ENCODE measurements at places on chromosomes 12 and 14. TPM values are rescaled to one million over a fixed set of nuclear protein-coding genes. Genes with fewer than 3 reads are reported as not detected.

DNA sequence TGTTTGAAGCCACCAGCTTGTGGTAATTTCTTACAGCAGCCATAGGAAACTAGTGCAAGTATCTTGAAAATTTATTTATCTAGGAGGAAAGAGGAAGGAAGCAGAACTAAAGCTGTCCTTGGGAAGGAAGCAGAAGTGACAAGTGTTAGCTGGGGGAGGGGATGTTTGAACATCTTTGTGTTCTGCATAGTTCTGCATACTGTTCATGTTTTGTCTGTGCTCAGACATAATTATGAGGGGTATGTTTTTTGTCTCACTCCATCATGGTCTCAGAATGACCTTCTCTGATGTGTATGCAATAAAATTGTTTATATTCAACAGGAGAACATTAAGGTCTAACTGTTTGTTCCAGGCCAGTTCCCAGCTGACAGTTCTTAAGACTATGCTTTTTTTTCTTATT, 606.5 kb downstream of the GALC start:
- DNase-seq: peak; percentile 59

- peak; percentile 73 for DNase-seq
Observed at GRCh38 chr12:107748472-107748871, 12.5 kb downstream of the PRDM4 start.

DNA sequence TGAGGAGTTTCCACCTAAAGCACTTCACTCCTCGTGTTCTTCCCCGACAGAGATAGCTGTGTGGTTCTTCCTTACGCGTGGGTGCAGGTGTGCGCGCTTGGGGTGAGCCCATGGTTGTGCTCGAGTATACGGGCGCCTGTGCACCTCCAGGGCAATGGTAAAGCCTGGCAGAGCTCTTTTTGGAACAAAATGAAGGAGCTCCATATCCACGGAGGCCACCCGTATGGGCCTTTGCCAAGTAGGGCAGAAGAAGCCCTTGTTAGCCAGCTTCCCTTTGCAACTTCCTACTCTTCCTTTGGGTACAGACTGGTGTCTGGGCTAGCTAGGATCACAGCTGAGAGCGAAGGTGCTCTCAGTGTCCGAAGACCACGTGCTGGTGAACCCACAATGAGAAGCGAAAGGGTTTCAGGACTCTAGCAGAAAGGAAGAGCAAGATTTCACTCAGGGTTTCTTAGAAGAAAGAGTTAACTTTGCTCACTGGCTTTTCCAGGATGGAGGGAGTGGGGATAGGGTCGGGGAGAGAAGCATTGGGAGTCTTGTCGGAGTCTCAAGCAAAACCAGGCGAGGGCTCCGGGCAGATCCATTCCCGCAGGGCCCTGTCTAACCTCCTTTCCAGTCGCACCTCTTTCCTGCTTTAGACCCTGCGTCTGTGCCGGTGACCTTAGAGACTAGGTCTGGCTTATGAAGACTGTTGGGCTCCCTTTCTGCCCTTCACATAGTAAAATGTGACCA, 960 bp upstream of the LRFN5 start:
- peak; percentile 38 for DNase-seq

DNA sequence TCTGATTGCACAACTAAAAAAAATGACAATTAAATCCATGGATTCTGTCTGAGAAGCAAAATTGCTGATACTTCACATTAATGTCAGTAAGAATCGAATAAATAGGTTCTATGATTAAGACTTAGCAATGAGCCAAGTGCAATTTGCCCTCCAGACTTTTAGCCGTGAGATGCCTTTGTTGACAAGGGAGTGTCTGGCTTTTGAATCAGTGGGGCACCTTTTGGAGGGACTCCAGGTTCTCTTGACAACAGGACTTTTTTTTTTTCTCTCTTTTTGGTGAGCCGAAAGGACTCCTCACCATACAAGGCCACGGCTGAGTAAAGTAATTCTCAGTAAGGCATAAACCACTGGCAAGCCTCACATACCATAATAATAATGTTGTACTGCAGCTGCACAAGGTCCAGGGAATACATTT, 4.7 kb upstream of the MDM1 start:
- no peak for DNase-seq

DNA sequence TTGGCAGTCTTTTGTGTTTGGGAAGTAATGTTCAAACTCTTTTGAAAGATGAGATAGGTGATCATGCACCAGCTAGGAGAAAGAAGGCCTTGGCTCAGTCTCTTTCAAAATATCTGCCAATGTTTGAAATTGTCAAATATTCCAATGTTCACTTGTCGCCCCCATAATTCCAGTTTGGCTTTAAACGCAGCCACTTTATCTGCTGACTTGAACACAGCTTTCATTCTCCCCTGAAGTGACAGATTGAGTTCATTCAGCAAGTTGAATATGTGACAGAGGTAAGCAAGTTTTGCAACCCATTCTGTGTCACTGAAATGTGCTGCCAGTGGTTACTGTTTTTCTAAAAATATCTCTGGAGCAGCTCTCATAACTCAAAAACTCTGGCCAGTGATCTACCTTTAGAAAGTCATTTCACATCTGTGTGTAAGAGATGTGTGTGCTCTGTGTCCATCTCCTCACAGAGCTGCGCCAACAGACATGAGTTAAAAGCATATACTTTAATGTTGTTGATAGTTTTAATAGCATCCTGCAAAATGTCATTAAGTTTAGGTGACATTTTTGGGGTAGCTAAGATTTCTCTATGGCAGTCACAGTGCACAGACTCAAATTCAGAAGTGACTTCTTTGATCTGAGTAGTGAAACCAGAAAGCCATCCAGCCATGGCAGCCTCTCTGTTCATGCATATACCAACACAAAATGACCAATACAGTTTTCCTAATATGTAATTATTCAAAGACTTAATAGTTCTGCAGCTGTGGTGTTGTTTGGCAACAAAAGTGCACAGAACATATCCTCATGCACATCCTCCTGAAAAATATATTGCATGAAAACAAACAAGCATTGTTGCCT, 614.3 kb upstream of the MIS18BP1 start:
- DNase-seq: no peak

- no peak for DNase-seq
Observed at GRCh38 chr12:115213538-115214016, 529.6 kb upstream of the TBX3 start.

DNA sequence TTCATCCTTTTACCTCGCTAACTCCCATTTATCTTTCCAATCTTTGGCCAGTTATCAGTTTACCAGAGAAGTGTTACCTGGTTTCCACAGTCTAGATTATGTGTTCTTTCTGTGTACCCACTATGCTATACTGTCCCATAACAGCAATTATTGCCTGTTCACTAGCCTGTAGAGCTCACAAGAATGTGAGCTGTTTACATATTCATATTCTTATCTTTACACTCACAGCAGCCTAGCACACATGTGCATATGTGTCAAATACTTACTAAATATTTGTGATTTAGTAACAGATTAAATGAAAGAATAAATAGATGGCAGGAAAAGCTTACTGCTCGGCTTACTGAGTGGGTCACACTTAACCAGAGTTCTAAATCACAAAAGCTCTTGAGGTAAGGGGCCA, 97.8 kb downstream of the NOVA1 start:
- no peak for DNase-seq

DNA sequence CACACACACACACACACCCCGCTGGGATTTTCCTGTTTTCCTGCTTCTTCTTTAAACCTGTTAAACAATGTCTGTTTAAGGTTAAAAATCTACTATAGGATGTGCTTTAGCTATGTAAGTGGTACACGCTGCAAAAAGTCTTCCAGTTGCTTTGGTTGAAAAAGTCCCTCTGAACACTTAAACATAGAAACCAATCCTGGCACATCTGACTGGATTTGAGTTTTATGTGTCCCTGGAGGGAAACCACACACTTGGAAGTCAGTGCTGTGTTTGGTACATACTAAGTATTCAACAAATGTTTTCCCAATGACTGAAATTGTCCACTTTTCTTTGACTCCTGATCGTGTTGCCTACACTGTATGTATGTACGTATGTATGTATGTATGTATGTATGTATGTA, 22.0 kb downstream of the CFL2 start:
- DNase-seq: peak; percentile 42

DNA sequence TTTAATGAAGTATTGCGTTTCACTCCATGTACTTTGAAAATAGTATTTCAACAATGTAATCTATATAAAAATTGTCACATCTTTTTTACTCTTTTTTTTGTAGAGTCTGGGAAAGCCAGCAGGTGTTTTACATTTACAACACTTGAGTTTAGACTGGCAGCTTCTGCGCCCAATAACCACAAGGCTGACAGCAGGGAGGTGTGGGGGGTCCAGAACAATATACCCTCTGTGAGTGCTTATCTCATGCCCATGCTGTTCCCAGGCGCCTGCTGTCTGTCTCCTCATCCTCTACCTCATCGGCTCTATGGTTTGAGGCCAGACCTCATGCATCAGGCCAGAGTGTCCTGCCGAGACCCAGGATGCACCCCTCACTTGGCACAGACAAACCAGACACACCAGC, 24.9 kb downstream of the FBRSL1 start:
- DNase-seq: no peak

DNA sequence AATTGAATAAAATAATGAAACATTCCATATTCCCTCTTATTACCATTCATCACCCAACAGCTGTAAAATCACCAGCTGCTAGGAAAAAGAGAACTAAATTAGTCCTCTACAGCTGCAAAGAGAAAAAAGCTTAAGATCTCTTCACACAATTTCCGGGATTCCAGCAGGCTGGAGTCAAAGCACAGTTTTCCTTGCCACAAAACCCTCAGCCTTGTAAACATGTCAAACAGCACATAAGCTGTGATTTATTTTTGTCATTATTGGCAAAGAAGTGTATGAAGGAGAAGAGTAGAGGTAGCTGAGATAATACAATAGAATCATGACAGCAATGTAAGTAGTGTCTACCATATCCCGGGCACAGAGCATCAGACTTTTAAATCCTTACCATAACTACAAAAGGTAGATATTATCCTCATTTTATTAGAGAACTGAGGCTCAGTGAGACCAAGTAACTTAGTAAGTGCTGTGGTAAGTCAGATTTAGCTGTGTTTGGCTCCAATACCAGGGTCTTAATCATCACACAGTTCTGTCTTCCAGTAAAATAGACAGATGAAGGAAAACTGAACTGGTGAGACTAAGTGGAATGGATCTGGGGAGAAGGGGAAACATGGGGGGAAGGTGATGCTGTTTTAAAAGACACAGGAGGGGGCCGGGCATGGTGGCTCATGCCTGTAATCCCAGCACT, 57.3 kb downstream of the NTN4 start:
- peak; percentile 90 for DNase-seq

DNA sequence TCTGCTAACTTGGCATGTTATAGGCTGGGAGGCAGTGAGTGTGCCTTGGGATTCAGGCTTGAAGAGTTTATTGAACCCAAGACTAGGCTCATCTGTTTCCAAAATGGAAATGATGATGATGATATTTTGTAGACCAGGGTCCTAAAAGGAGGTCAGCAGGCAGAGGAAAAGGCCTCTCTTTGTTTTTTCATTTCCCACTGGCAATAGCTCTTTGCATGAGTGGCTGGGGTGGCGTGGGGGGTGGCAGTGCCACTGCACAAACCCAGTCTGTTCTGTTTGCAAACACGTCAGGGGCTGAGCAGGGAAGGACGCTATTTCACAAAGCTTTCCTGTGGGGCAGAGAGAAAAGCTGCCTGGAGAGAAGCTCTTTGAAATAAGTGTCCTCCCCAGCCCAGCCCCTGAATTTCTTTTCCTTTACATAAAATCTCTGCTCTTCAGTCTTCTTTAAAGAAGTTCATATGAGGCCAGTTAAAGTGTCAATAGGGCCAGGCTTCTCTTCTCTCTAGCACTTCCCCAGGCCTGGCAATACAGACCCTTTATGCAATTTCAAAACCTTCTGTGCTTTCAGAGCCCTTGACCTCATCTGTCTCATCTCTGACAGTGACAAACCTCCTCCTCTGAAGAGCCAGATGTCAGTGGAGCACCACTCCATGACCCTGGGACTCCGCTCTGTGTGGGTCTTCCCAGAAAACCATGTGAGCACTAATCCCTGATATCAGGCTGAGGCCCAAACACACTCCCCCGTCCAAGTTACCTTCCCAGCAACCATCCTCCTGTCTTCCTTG, 72.8 kb downstream of the ZNF664 start:
- DNase-seq: peak; percentile 33

DNA sequence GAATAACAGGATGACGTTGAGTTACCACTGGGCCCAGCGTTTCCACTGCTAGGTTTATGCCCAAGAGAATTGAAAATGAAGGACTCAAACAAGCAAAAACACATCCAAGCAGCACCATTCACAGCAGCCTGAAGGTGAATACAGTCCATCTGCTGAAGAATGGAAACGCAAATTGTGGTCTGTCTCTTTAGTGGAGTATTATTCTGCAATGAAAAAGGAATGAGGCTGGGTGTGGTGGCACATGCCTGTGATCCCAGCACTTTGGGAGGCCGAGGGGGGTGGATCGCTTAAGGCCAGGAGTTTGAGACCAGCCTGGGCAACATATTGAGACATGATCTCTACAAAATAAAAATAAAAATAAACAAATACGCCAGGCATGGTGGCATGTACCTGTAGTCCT, 41.9 kb upstream of the RFLNA start:
- no peak for DNase-seq

DNA sequence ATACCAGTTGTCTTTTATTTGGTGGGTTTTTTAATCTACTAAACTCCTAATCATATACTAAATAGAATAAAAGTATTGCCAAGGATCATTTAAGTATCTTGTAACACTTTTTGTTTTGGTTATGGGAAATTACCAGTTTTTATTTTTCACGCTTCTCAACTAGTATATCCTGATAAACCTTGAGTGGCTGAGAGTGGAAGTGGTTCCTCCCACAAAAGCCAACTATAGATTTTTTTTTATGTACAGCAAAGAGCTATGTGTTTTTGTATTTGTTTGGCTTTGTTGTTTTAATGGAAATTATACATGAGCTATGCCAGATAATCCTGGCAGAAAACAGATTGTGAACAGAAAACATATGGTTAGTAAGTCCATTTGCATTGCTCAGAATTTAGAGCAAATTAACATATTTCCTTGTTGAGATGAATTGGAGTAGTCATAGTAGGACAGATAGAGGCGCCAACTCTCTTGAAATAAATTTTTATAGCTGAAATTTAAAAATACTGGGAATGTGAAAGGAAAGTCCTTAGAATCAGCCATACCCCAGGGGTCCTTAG, 60.9 kb upstream of the PSMA6 start:
- DNase-seq: no peak

DNA sequence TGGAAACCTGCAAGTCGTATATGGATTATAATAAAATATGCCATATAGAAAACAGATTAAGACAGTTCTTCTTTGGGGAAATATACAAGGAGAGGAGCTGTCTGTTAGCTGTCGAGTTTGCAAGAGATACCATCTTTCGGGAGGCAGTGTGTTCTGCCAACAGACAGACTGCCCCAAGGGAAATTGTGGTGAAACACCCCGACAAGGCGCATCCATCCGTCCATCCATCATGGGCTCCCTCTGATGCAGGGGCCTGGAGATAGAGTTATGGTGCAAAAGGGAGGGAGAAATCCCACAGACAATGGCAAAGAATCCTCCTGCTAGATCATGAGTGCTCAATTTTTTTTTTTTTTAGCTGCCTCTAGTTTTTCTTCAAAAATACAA, 156.3 kb downstream of the DPF3 start:
- DNase-seq: no peak

GRCh38 chr14:104800771-104801519, at the start of gene ZBTB42:
Gene ZBTB42 (plus strand): TSS chr14:104801101. CDS start chr14:104801198, 97 bp downstream.
- peak; percentile 63 for DNase-seq

GRCh38 chr14:105367116-105368031, 31.0 kb upstream of the TEX22 start:
- DNase-seq: no peak

The KRT77 gene
- total RNA-seq: not detected

The CAPZA3 gene
- not detected for total RNA-seq

The TMEM117 gene
- 13.5 TPM for total RNA-seq

The MANSC4 gene
- not detected for total RNA-seq

The IL26 gene
- total RNA-seq: not detected

The KCNMB4 gene
- total RNA-seq: 4.2 TPM

The CLEC2B gene
- 40.6 TPM for total RNA-seq

The PLBD1 gene
- total RNA-seq: 10.0 TPM

The LRCOL1 gene
- not detected for total RNA-seq

The NRXN3 gene
- total RNA-seq: 7.3 TPM

The ERH gene
- 121 TPM for total RNA-seq

Measured in fibroblast of villous mesenchyme (primary cell).